ENCODE measurements at places on chromosomes 1 and 21.

- no peak for DNase-seq
Observed at GRCh38 chr1:205569411-205570172, 62.2 kb downstream of the ELK4 start.

DNA sequence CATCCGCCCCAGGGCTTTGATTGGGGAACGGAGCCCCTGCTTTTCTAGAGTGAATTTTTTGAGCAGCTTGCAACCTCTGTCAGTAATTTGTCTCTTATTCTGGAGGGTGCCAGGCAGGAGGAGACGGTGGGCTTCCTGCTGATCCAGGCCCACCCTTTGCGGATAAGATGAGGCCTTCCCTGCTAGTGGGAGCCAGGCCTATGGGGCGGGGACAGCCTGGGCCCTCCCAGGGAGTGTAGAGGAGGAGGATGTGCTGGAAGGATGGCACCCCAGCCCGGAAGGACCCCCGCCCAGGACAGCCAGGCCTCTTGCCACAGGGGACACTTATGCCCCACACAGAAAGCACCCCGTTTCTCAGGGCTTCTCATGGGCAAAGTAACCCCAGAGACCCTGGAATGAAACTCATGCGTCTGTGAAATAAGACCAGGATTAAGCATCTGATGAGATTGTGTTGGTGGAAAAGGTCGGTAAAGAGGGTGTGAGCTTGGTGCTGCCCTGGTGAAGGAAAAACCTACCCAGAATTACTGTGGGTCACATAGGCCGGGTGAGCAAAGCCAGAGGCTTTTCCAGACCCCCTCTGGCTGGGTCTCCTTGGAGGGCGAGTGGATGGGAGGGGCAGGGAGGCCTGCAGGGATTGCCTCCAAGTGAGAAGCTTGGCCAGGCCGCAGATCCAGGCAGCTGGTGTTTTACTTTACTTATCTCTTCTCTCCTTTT lies 118.7 kb downstream of the SIK1 start:
- no peak for DNase-seq

DNA sequence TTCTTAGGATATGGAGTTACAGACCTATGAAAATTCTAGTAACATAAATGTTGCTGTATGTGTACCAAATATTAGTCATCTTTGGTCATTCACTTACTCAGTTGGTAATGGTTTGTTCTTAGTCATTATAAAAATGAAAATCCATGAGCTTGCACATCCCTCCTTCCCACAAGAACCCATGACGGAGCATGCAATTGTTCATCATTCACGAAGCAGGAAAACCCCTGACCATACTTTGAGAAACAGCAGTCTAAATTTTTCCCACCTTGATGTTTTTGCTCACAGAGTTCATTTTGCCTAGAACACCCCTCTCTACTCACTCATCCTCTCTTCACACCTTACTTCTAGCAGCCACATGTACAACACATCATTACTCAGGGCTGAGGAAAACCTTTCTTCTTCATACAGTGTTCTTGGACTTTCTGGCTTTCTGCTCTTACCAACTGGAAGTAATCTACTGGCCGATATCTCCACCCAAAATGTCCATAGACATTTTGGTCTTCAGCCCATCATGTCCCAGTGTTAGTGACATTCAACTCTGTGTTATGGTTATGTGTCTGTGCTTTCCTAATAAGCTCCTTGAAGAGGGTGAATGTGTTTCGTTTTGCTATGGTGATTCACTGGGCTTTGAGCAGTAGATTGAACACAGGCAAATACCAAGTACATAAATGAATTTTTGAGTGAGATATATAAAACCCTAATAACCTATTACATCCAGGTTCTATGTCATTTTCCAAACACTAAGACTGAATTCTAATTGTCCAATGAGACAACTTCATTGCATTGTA lies 189.9 kb downstream of the ZC3H11B start:
- DNase-seq = no peak

GRCh38 chr1:8423692-8424538 lies 106.0 kb downstream of the SLC45A1 start:
- DNase-seq = peak; percentile 57

GRCh38 chr1:244833734-244834542 lies 1.5 kb upstream of the COX20 start:
- peak; percentile 63 for DNase-seq

- no peak for DNase-seq
Observed at GRCh38 chr1:9542430-9542829, 3.2 kb downstream of the SLC25A33 start.

GRCh38 chr1:203491664-203492063 lies 2.3 kb upstream of the OPTC start:
- DNase-seq = no peak

GRCh38 chr1:155080312-155081228 lies 1.9 kb downstream of the EFNA3 start:
- no peak for DNase-seq

DNA sequence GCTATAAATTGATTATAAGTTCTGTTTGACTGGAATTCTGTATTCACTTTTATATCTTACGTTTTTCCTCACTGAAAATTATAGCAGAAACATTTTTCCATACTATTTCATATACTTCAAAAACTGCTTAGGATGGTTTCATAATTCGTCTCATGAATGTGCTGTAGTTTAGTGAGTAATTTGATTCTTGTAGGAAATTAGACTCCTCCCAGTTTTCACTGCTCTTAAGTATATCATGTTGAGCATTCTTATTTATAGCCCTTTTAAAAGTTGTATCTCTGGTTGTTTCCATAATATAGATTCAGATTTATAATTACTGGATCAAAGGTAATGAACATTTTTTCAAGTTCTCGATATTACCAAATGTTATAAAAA lies 250.6 kb downstream of the FMN2 start:
- no peak for DNase-seq

DNA sequence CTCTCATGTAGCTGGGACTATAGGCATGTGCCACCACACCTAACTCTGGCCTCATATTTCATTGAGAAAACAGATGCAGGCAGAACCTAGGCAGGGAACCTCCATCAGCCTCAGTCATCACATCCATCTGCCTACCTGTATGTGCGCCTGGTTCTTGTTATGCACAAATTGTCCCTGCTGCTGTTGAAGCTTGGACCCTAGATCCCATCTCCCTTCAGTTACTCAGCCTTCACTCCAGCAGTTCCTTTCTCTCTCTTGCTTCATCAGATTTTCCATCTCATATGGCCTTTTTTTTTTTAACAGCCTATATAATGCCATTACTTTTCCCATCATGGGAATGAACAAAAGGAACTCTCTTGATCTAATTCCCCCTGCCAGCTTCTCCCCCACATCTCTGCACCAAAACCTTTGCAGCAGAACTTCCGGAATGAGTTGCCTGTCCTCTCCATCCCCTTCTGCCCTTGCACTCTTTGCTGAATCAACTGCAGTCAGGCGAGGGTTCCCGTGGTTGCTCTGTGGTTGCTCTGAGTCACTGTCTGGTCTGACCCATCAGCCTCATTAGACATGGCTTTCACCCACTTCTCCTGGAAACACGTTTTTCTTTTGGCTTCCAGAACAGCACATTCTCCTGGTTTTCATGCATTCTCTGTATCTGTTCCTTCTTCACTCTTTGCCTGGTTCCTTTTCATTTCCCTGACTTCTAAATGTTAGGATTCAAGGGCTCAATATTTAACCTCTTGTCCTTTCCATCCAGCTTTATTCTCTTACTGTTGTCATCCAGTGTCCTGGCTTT lies 41.5 kb downstream of the UBE4B start:
- peak; percentile 56 for DNase-seq
